Smooth muscle cell of the coronary artery (primary cell): ENCODE measurements at places on chromosomes 6 and 20. TPM values are rescaled to one million over a fixed set of nuclear protein-coding genes. Genes with fewer than 3 reads are reported as not detected.

The C6orf163 gene
- 0.83 and 0.94 TPM in 2 replicates for total RNA-seq

The SLC22A7 gene
- total RNA-seq: not detected in 2 replicates

The EEF1E1 gene
- 13.3 and 36.2 TPM in 2 replicates for total RNA-seq

The DTNBP1 gene
- total RNA-seq: 6.7 and 7.1 TPM in 2 replicates

The GSTA2 gene
- total RNA-seq: not detected in 2 replicates

The TGM2 gene
- total RNA-seq: 12.4 and 598 TPM in 2 replicates

The PAK1IP1 gene
- total RNA-seq: 7.6 and 13.2 TPM in 2 replicates

The PLN gene
- 6.5 TPM in 1 of 2 replicates, not detected in the other for total RNA-seq

The SLC17A3 gene
- total RNA-seq: not detected in 2 replicates

The CST4 gene
- 0.60 TPM in 1 of 2 replicates, not detected in the other for total RNA-seq

The FLRT3 gene
- total RNA-seq: 1.1 and 2.6 TPM in 2 replicates

The ADGRF4 gene
- not detected in 2 replicates for total RNA-seq

The RPL10A gene
- 1,582 and 2,681 TPM in 2 replicates for total RNA-seq

The SLC22A16 gene
- total RNA-seq: not detected in 2 replicates

The GABRR2 gene
- total RNA-seq: 0.23 and 0.35 TPM in 2 replicates

The LTB gene
- total RNA-seq: not detected in 2 replicates

The MLIP gene
- not detected in 2 replicates for total RNA-seq

The MRAP2 gene
- 1.7 and 6.3 TPM in 2 replicates for total RNA-seq

The DDO gene
- 1.3 and 1.7 TPM in 2 replicates for total RNA-seq

The GJA1 gene
- 841 and 926 TPM in 2 replicates for total RNA-seq

The PRRT1 gene
- total RNA-seq: 0.08 and 0.12 TPM in 2 replicates

The CALHM5 gene
- total RNA-seq: 5.9 and 10.1 TPM in 2 replicates

The MUCL3 gene
- total RNA-seq: not detected in 2 replicates

The HSPA1L gene
- total RNA-seq: 0.98 and 4.1 TPM in 2 replicates

The HLA-DRB1 gene
- 0.12 TPM in 1 of 2 replicates, not detected in the other for total RNA-seq

The SIRPA gene
- 6.0 and 8.2 TPM in 2 replicates for total RNA-seq

The WFDC10B gene
- not detected in 2 replicates for total RNA-seq

The GNAS-AS1 gene
- 0.35 and 1.1 TPM in 2 replicates for total RNA-seq

The SASH1 gene
- total RNA-seq: 50.9 and 85.2 TPM in 2 replicates

The NKX2-2 gene
- total RNA-seq: not detected in 2 replicates

The MMP24OS gene
- total RNA-seq: 10.9 and 49.0 TPM in 2 replicates

The IYD gene
- total RNA-seq: not detected in 2 replicates

The OXT gene
- not detected in 2 replicates for total RNA-seq

The MAVS gene
- 8.4 and 8.7 TPM in 2 replicates for total RNA-seq

The DEFB124 gene
- total RNA-seq: not detected in 2 replicates

The LZTS3 gene
- 1.6 and 2.6 TPM in 2 replicates for total RNA-seq
